ENCODE measurements at places on chromosomes 5 and 9.

- no peak for DNase-seq
These were observed 152.2 kb downstream of the CAVIN4 start for GRCh38 chr9:100730086-100730485.

- no peak for DNase-seq
These were observed 52.5 kb downstream of the TRIP13 start for GRCh38 chr5:944992-945685.

DNA sequence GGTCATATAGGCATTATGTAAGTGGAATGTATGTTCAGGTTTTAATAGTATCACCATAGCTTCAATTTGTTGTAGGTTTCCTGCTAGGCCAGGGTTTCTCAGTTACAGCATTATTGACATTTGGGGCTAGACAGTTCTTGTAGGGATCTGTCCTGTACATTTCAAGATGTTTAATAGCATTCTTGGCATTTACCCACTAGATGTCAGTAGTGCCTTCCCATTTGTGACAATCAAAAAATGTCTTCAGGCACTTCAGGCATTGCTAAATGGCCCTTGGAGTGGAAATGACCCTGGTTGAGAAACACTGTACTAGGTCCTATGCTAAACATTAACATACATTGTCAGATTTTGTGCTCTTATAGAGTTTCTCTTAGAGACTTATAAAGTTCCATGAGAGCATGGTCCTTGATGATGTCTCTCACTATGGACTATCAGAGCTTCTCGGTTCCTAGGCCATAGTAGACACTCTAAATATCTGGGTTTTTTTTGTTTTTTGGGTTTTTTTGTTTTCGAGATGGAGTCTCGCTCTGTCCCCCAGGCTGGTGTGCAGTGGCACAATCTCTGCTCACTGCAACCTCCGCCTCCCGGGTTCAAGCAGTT, 1.4 kb downstream of the KIF20A start:
- no peak for DNase-seq

DNA sequence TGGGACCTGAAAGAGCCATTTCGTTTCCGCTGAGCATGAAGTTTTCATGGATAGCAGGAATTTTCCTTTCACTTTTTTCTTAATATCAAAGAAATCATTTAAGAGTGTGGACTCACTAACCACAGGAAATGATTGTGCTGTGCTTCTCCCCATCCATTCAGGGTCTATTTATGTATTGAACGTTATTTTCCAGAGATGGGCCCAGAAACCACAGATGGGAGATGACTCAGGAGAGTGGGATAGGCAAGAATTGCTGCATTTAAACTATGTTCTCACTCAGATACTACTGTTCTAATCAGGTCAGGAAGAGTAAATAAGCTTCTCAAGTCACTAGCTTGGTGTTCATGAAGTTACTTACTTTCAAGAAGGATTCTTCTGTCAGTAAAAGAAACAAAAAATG, 763.8 kb downstream of the DTWD2 start:
- no peak for DNase-seq

- DNase-seq, result no peak
These were observed 65.2 kb downstream of the HMHB1 start for GRCh38 chr5:143877196-143877595.

GRCh38 chr9:116432051-116432450, 255.1 kb upstream of the TRIM32 start:
- DNase-seq, result no peak

DNA sequence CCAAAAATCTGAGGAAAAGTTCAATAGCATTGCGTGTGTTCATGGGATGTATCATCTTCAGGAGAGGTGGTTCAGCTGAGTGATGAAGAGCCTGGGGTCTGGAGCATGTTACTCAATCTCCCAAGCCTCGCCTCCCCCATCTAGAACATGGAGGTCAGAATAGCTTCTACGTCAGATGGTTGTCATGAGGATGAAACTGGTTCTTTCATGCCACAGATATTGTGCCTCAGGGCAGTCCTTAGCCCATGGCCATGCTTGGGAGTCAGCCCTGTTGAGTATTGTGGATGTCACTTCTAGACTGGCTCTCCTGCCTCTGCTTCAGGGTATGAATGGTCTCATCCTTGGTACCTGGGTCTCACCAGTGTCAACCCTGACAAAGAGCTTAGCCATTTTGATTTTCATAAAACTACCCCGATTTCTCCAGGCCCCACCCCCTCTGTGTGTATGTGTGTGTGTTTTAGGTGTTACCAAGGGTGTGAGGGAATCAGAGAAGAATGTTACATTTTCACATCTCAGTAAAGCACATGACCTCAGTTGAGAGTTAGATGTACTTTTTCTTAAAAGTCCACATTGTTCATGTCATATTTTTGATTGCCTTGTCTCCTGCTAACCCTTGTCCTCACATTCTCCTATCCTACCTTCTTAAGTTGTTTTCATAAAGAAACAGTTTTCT, 97.8 kb upstream of the CD180 start:
- no peak for DNase-seq

- DNase-seq, result no peak
These were observed 220.0 kb downstream of the SNCAIP start for GRCh38 chr5:122532035-122532434.

DNA sequence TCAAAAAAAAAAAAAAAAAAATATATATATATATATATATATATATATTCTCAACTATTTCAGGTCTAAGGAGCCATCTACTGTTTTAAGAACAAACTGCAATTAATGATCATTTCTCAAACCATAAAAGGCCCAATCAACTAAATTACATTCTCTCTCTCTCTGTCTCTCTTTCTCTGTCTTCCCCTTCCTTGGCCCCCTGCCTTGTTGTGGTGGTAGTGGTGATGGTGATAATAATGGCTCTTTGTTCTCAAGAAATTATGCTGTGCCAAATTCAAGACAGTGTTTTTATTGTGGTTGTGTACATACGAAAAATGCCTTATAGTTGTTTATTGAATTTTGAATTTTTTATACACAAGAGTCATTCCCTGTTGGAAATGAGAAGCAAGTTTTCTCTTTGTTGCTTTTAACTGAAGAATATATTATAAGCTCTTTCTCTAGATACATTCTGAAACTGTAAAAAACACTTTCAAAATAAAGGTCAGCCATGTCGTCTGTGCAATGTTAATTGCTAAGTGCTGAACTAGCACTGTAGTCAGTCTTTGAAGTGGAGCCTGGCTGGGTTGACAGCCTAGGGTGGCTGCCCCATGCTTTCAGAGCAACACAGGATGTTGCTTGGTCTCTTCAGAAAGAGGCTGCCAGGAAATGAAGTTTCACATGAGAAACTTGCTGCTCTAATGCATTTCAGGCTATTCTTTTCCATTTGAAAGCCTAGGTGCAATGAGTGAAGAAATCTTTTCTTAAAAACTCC, 96.0 kb downstream of the HINT1 start:
- peak; percentile 8 for DNase-seq

- no peak for DNase-seq
These were observed 245.4 kb downstream of the MPDZ start for GRCh38 chr9:13033959-13034693.

DNA sequence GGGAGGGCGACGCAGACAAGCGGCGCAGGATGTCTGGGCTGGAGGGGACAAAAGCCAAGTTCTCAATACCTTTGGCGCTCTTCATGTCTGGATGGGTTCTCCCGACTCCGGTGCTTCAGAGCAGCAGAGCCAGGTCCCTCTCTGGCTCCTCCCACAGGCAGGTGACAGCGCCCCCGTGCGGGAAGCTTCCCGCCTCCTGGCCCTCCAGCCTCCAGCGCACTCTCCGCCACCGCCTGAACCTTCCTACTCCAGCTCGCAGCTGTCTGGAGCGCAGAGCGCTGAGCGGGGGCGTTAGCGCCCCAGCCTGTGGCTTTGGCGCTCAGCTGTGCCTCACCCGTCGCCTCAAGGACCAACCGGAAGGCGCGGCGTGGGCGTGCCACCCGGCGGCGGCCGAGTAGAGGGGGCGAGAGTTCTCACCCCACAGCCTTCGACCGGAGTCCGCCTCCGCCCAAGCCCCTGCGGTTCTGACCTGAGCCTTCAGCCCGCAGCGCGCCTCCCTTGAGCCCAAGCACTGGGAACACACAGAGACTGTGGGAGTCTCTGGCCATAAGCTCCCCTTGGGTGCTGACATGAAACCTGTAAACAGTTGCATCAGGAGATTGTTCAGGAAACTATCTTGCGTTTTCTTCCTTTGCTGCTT, at the start of gene SLCO4C1:
Gene SLCO4C1, minus strand, starts transcription at position 107 of the 640 bp plus-strand sequence. Its CDS starts 22 bp downstream, at position 85.
- peak; percentile 62 for DNase-seq

DNA sequence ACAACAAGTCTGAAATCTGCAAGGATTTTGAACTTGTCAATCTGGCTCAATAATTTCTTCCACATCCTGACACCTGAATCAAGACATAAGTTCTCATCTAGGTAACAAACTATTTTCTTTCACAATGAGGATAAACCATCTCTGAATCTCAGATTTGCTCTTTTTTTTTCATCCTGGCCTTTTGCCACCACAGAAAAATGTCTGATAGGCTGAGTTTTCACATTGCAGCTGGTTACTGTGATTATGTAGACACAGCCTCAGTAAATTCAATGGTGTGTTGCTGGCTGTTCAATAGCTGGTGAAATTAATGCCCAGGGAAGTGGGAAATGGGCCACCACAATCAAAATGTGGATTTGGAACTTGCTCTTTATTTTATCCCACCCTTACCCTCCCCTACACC, 2.8 kb upstream of the ADRA1B start:
- DNase-seq, result no peak

DNA sequence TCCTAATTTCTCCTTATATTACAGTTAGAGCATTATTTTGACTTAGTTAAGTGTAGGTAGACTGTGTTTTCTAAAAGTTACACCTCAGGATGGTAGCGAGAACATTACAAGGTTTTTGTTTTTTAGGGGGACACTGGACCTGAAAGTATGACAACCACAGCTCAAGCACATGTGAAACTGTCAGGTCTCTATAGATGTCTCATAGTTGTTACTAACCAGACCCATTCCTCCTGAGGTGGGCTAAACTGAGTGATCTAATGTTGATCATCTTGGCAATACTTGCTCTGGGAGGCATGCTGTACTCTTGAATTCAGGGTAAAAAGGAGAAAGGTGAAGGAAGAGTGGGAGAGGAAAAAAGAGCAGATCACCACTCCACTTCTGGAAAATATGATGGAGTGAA, 196.6 kb upstream of the RASEF start:
- no peak for DNase-seq

DNA sequence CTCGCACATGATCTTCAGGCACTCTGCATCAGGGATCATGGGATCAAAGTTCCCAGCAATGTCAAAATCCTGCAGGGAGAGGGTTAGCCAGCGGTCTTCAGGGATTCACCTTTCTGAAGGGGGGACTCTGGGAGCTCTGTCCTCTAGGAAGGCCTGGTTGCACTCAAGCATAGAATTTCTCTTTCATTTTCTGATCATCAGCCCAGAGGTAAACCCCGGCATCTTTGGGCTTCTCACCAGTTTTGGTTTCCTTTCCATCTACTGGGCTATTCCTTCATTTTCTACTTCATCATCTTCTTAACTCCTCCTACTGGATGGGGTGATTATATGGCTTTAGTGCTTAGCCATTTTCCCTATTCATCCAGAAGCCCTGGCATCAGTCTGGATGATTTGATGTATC, 4.6 kb upstream of the DND1 start:
- DNase-seq, result no peak

- DNase-seq, result no peak
These were observed 6.6 kb upstream of the FBP2 start for GRCh38 chr9:94600258-94600657.

- DNase-seq, result no peak
These were observed 105.1 kb downstream of the DEPDC1B start for GRCh38 chr5:60594715-60595477.

GRCh38 chr9:86645303-86645702, 291.1 kb upstream of the TUT7 start:
- DNase-seq, result no peak

DNA sequence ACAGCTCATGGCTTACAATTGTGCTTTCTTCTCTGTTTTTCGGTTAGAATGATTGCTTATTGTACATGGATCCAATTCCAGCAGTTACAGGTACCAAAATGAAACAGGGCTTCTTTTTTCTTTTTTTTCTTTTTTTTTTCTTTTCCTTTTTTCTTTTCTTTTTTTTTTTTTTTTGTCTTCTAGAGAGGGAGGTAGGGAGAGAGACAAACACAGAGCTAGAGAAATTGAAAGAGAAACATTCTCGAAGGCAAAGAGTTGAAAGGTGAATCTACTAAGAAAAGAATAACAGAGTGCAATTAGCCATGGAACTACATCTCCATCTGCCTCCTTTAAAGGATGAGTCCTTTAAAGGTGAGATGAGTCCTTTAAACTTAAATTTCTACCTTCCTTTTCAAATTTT, 1.0 kb upstream of the EDIL3 start:
- no peak for DNase-seq

GRCh38 chr5:74766418-74766848, 484 bp downstream of the GFM2 start:
- DNase-seq, result no peak

DNA sequence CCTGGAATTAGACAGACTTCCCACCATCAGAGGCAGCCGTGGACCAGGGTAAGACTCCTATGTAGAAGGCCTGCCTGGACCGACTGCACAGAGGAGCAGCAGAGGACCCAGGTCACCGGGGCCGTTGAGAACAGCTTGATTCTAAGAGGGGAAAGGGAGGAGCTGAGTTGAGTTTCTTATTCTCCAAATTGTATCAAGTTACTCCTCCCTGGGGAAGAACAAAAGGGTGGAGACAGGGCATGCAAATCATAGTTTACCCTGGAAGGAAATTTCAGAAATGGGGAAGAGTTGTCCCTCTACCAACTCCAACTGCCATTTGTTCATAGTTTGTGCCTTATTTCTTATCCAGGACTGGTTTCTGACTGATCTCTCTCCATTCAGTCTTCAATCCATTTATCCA, 20.9 kb upstream of the SLC31A2 start:
- DNase-seq, result no peak

- DNase-seq, result no peak
These were observed 529 bp upstream of the TPM2 start for GRCh38 chr9:35690294-35690613.

GRCh38 chr5:140966293-140967225, at the start of gene PCDHAC2:
Gene PCDHAC2 (plus strand): TSS chr5:140966476. CDS start chr5:140966767, 291 bp downstream.
- no peak for DNase-seq

DNA sequence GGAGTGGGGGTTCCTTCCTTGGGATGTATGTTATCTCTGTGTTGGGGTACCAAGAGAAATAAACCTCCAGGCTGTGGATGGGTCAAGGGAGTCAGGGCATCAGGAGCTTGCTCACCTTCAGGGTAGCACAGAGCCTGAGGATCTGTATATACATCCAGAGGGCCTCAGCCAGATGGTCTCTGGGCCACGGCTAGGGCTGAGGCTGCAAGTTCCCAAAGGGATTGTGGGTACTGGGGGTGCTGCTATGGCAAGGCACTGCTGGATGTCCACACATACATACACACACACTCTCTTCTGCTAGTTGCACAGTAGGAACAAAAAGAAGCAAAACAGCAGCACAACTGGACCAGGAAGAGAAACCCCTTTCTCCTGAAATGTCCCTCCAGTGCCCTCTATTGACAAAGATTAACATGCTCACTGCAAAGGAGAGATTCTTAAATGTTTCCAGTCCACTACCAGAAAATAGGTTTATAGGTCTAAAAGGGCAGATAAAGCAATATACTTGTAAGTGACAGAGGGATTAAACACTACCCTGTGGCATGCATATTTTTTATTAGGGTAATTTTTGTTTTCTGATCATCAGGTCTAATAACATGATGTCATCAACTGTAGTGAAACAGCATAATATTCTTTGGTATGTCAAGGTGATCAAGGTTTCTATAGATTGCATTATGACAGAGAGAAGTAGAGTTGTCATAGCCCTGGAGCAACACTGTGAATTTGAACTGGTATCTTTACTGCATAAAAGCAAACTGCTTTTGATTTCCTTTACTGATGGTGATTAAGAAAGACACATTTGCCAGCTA, 56.3 kb upstream of the KCNN2 start:
- no peak for DNase-seq

GRCh38 chr9:9100070-9100469, 1300.5 kb upstream of the DMAC1 start:
- DNase-seq, result no peak

Data from stimulated activated CD8-positive, alpha-beta memory T cell treated with anti-CD3 and anti-CD28 coated beads, Interleukin-2, amount 100 ng/mL, for 48 hours (primary cell).